A172 (cell line): ENCODE measurements at places on chromosomes 6 and 20.

DNA sequence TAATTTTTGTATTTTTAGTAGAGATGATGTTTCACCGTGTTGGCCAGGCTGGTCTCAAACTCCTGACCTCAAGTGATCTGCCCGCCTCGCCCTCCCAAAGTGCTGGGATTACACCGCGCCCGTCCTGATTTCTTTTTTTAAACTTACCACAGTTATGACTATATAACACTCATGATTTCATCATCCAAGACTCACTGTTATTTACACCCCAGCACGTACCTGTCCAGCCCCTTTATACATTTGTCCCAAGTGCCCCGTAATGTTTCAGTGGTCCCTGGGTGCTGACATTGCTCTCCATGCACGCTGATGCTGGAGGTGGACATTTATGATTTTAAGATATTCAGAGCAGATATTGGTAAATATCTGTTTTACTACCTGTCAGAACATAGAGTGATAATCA is 219.9 kb upstream of the GMDS start:
- DNase-seq: no peak

GRCh38 chr20:29690274-29690673 is 1567.2 kb upstream of the DEFB115 start:
- DNase-seq: no peak

DNA sequence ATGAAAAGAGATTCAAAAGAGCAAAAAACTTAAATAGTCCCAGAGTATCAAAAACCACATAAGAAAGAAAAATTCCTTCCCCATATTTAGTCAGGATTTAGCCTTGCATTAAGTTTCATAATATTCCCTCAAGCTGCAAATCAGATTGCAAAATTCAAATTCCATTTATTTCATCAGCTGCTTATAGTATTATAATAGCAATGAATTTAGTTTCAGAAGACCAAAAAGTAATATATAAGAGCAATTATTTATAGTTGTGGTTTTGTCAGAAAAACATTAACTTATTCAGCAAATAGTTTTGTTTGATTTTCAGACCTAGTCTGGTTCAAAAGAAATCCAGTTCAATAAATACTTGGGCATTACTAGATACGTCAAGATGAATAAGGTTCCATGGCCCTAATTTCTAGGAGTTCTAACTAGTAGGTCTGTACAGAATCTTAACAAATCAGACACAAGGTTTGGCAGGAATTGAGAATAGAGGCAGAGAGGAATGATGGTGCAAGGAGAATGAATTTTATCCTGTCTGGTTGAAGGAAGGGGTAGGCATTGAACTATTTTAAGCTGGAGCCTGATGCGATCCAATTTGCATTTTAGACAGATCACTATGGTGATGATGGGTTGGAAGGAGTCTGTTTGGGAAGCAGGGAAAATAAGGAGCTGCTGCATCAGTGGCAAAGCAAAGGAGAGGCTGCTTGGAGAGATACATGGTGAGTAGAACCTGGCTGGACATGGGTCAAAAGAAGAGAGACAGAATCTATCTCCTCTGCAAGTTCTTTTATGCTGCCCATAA is 163.9 kb upstream of the STXBP5 start:
- DNase-seq: no peak

DNA sequence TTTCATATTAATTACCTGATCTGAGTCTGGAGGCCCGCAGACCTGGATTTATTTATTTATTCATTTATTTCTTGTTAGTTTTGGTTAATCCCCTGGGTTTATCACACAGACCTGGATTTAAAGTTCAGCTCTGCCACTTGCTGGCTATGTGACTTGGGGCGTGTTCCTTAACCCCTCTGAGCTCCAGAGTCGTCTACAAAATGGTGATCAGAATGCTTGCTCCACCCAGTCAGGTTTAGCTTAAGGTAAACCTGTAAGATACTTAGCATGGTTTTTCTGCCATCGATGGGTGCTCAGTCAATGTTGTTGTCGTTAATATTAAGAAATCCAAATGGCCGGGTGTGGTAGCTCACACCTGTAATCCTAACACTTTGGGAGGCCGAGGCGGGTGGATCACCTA is 23.4 kb downstream of the SHLD1 start:
- DNase-seq: no peak

DNA sequence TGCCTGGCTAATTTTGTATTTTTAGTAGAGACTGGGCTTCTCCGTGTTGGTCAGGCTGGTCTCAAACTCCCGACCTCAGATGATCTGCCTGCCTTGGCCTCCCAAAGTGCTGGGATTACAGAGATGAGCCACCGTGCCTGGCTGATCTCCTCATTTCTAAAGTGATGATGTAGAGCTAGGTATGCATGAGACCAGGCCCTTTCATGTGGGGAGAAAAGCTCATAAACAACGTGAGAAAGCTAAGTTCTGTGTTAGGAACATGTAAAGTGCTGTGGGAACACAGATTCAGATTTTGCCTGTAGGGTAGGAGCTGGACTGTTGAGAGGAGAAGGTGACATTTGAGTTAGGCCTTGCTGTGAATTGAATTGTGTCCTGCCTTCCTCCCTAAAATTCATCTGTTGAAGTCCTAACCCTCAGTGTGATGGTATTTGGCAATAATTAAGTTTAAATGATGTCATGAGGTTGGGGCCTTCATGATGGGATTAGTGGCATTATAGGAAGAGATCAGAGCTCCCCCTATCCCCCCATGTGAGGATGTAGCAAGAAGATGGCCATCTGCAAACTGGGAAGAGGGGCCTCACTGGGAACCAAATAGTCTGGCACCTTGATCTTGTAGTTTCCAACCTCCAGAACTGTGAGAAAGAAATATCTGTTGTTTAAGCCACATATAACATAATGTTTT is 49.2 kb downstream of the SCAND1 start:
- no peak for DNase-seq

GRCh38 chr6:151729829-151730495 is 77.5 kb upstream of the ESR1 start:
- DNase-seq: no peak

DNA sequence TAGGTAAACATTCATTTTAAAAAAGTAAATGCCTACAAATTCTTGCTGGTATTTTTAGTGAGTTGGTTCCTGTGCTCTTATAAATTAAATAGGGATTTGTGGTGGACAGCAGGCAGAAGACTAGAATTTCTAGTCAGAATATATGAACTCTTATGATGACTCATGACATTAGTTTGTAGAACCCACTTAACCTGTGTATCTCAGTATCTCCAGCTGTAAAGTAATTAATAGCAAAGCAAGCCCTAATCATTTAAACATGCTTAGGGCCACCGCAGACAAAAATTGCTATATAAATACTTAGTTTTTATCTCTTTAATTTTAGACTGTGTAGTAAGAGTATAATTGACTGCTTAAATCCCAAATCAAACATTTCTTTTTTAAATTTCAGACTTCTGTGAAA is 2.4 kb downstream of the FAM135A start:
- DNase-seq: no peak
